ENCODE measurements at places on chromosomes 4 and X. TPM values are rescaled to one million over a fixed set of nuclear protein-coding genes. Genes with fewer than 3 reads are reported as not detected.

FGF2 gene
- total RNA-seq = 38.4 TPM

POU4F2 gene
- not detected for total RNA-seq

AGTR2 gene
- not detected for total RNA-seq

GPC4 gene
- total RNA-seq = 86.4 TPM

RNF150 gene
- 5.2 TPM for total RNA-seq

VGLL1 gene
- total RNA-seq = 1.3 TPM

- peak overlapping the region; percentile 55 for H3K27ac ChIP-seq
- H3K4me1 ChIP-seq = peaks cover 8% of the 10 kb centered on the region
- DNase-seq = peak; percentile 88
- no peaks in the 10 kb centered on the region for H3K27me3 ChIP-seq
- H3K4me3 ChIP-seq = no peak overlapping the region
- no peaks in the 10 kb centered on the region for H3K36me3 ChIP-seq
These were observed 1329.5 kb upstream of the TENM3 start for GRCh38 chr4:180913750-180914149.

GRCh38 chr4:36427696-36428095 lies 146.3 kb downstream of the DTHD1 start:
- H3K36me3 ChIP-seq = no peaks in the 10 kb centered on the region
- H3K27me3 ChIP-seq = no peaks in the 10 kb centered on the region
- H3K4me3 ChIP-seq = no peak overlapping the region
- no peak overlapping the region for H3K27ac ChIP-seq
- no peaks in the 10 kb centered on the region for H3K4me1 ChIP-seq
- DNase-seq = no peak

GRCh38 chr4:1169171-1169671 lies 3.2 kb downstream of the SPON2 start:
- H3K36me3 ChIP-seq = no peaks in the 10 kb centered on the region
- H3K4me3 ChIP-seq = no peak overlapping the region
- no peak for DNase-seq
- H3K4me1 ChIP-seq = peaks cover 7% of the 10 kb centered on the region
- peaks cover 24% of the 10 kb centered on the region for H3K27me3 ChIP-seq

DNA sequence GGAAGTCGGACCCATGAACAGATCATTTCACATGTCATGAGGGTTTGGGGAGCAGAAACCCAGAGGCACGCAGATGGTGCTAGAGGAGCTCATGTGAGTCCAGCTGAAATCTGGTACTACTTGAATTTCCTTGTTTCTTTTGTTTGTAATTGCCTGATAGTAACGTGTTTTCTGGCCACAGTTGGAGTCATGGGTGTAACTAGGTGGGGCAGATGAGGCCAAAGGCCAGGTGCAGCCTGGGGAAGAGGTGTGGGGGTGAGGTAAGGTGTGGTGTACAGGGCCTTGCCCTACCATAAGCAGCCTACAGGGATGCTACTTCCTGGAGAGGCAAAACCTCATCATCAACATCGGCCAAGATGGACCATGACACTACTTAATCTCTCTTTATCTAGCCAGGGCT lies 271.4 kb downstream of the PTTG2 start:
- no peak for DNase-seq
- no peak overlapping the region for H3K4me3 ChIP-seq
- no peaks in the 10 kb centered on the region for H3K36me3 ChIP-seq
- H3K4me1 ChIP-seq = no peaks in the 10 kb centered on the region

- no peak for DNase-seq
- H3K4me3 ChIP-seq = no peak overlapping the region
- H3K27ac ChIP-seq = no peak overlapping the region
- H3K36me3 ChIP-seq = no peaks in the 10 kb centered on the region
- H3K4me1 ChIP-seq = peaks cover 4% of the 10 kb centered on the region
These were observed 6.6 kb upstream of the FGFRL1 start for GRCh38 chr4:1004557-1005485.

DNA sequence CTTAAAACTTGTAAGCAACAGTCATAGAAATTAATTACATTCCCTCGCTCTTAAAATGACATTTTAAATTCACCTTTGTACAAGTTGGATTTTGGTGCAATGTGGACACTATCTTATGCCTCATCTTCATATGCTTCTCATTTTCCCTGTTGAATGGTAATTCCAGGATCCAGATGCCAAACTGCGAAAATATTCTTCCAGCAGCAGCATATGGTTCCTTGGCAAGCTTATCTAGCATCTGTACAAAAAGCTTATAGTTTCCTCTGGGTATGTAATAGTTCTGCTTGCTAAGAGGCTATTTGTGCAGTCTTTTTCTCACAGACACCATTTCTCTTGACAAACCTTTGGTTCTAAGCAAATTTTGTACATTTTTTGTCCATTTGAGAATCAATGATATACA lies 2079.7 kb upstream of the AGA start:
- no peak overlapping the region for H3K4me3 ChIP-seq
- no peaks in the 10 kb centered on the region for H3K36me3 ChIP-seq
- H3K27ac ChIP-seq = no peak overlapping the region
- no peaks in the 10 kb centered on the region for H3K4me1 ChIP-seq
- H3K27me3 ChIP-seq = no peaks in the 10 kb centered on the region
- no peak for DNase-seq

DNA sequence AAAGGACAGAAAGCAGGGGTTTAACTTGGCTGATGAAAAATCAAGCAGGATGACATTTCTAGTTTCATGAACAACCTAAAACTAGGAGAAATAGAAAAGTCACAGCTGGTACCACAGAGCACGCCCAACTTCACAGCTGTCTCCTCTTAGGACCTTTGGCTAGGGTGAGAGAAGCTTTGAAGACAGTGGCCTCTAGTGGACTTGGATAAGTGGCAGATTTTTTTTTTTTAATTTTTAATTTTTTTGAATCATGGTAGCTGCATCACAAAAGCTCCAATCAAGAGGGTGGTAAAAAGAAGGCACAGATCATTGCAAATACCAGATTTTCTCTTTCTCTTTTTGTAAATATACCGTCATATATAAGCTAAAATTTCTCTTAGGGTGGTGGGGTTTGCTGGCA lies 20.2 kb upstream of the MAP3K15 start:
- no peak for DNase-seq
- H3K36me3 ChIP-seq = peaks cover 2% of the 10 kb centered on the region
- H3K27me3 ChIP-seq = no peaks in the 10 kb centered on the region
- H3K27ac ChIP-seq = no peak overlapping the region
- H3K4me3 ChIP-seq = no peak overlapping the region
- H3K4me1 ChIP-seq = no peaks in the 10 kb centered on the region

- H3K4me1 ChIP-seq = no peaks in the 10 kb centered on the region
- H3K27ac ChIP-seq = no peak overlapping the region
- no peaks in the 10 kb centered on the region for H3K27me3 ChIP-seq
These were observed 88.1 kb upstream of the TSPAN5 start for GRCh38 chr4:98746530-98746929.

DNA sequence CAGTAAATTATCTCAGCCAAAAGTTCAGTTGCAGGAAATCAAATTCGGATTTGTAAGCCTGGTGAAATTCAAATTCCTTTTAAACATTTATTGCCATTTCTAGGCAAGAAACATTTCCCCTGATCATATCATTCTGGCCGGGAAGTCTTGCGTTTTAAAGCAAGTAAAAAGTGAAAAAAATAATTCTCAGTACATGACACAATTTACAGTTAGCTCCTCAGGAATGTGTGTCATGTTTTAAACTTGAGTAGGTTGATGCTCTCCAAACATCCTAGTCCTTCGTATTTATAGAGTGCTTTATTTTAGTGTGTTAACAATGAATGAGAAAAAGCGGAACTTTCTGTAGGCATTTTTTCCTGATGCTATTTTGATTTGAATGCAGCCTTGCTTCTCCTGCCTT lies 158.3 kb upstream of the SCML1 start:
- DNase-seq = peak; percentile 58
- no peaks in the 10 kb centered on the region for H3K36me3 ChIP-seq
- H3K4me1 ChIP-seq = peaks cover 26% of the 10 kb centered on the region
- H3K27me3 ChIP-seq = no peaks in the 10 kb centered on the region

- H3K4me3 ChIP-seq = no peak overlapping the region
- no peak overlapping the region for H3K27ac ChIP-seq
- no peak for DNase-seq
- no peaks in the 10 kb centered on the region for H3K36me3 ChIP-seq
- no peaks in the 10 kb centered on the region for H3K4me1 ChIP-seq
These were observed 2.3 kb upstream of the AMBN start for GRCh38 chr4:70589785-70590184.

DNA sequence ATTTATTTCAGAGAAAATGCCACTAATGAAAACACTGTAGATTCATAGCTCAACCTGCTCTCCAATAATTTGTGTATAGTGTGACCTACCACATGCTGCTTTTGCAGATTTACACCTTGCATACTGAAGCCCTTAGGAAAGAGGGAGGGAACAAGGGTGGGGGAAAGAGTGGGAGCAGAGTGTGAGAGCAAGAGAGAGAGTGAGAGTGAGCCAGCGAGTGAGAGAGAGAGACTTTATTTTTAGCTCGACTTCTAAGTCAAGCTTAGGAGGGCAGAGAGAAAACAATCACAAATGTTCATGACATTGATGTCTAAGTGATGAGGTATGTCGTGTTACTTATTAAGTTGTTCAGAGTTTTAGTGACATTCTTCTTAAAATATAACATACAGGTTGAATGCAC lies 112.5 kb upstream of the HAND2 start:
- no peak for DNase-seq
- H3K27ac ChIP-seq = no peak overlapping the region
- H3K36me3 ChIP-seq = no peaks in the 10 kb centered on the region
- H3K27me3 ChIP-seq = no peaks in the 10 kb centered on the region

GRCh38 chrX:154698630-154699248 lies 45.4 kb upstream of the CTAG2 start:
- no peaks in the 10 kb centered on the region for H3K27me3 ChIP-seq
- no peak overlapping the region for H3K27ac ChIP-seq
- no peaks in the 10 kb centered on the region for H3K4me1 ChIP-seq

DNA sequence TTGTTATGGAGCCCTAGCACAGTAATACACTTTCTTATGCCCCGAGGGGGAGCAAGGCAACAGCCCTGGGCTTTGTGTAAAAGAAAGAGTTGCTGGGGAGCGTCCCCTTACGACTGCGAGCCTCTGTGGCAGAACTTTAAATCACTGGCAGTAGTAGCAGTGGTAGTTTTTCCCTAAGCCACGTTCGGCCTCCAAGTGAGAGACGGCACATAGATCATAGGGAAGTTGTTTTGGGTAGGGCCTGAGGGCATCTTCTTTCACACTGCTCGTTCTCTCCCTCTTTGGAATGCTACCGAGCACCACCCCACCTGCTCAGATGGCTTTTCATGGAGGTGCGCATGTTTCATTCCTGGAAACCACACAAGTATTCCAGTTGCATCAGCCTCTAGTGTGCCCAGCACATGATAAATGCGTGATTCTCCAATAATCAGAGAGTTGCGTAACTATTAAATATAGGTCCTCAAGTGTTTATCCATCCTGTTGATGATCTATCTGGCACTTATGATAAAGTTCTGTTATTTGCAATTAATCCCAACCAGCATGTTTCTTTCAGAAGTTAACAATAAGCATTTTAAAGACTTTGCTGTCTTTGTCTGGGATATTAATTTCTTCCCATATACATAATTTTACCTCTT lies 7.0 kb upstream of the SYNPO2 start:
- no peaks in the 10 kb centered on the region for H3K4me1 ChIP-seq
- no peaks in the 10 kb centered on the region for H3K27me3 ChIP-seq
- no peak for DNase-seq
- no peak overlapping the region for H3K27ac ChIP-seq
- no peaks in the 10 kb centered on the region for H3K36me3 ChIP-seq

GRCh38 chrX:153812220-153812619 lies 17.8 kb downstream of the SSR4 start:
- H3K36me3 ChIP-seq = no peaks in the 10 kb centered on the region
- no peak for DNase-seq
- no peaks in the 10 kb centered on the region for H3K4me1 ChIP-seq
- no peak overlapping the region for H3K27ac ChIP-seq
- H3K4me3 ChIP-seq = no peak overlapping the region

DNA sequence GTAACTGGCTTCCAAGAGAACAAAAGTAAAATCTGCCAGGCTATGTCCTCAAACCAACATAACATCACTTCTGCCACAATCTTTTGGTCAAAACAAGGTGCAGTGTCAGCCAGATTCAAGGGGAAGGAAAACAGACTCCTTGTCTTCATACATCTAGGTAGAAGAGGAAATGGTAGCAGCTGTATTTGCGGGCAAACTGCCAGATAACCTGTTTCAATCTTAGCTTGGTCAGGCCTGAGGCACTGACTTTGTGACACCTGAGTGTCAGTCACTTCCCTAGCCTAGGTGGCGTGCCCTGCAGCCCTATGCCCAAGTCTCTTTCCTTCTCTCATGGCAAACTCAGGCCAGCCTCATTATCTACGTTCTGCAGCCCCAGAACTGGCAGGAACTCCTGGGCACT lies 146.2 kb upstream of the JADE1 start:
- H3K36me3 ChIP-seq = no peaks in the 10 kb centered on the region
- no peak overlapping the region for H3K4me3 ChIP-seq
- H3K27me3 ChIP-seq = no peaks in the 10 kb centered on the region
- H3K27ac ChIP-seq = no peak overlapping the region
- H3K4me1 ChIP-seq = no peaks in the 10 kb centered on the region

Measured in astrocyte (in vitro differentiated cells and primary cell).